ENCODE measurements at places on chromosomes 2 and 18. TPM values are rescaled to one million over a fixed set of nuclear protein-coding genes. Genes with fewer than 3 reads are reported as not detected.

LCT gene
- not detected for total RNA-seq

DNA sequence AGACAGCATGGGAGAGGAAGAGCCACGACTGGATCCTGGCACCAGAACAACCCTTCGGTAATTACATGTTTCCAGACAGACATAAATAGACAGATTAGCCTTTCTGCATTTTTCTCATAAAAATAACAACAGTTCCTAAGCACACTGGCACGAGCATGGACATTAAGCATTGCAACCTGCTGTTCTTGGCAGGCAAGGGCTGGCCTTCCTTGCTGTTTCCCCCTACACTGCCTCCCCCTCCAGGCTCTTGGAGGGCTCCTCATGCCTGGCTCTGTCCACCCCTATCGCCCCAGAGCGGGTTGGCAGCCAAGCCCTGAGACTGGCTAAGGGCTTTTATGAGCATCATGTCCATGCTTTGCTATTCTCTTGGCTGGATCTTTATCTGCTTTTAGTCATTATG, 89.6 kb downstream of the TTC32 start:
- DNase-seq, result no peak

DNA sequence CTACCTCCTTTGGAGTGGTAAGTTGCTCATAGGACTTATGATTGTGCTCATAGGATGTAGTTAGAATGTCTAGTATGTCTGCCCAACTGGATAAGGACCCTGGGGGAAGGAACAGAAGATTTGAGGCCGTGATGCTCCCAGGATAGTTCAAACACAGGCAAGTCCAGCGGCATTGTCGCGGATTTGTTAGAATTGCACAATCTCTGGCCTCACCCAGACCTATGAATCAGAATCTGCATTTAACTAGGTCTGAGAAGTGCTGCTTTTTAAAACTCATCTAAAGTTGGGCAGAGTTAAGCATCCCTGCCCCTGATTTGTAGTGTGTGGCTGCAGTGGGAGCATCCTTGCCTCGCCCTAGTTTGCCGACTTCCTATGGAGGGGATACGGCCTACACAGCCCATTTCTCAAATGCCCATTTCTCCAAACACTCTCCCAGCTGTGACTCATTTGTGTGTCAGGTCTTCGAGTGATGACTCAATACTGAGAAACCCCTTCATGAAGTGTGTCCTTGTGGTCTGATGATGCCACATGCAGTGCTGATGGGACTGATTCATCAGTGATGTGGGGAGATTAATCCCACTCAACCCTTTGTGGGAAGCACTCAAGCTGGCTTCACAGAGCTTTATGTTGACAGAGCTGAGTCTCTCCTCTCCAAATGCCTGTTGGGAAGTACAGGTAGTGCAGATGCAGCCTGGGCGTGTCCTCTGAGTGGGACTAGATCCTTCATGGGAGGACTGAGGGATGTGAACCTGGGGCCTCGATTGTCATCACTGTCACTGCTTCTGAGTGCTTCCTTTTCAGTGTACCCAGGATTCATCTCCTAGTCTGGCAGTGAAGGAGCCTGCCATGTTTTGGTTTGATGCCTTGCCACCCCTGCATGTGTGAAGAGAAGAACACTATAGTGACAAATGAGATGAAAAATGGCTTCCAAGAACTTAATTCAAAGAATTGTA, 18.7 kb downstream of the SMIM21 start:
- no peak for DNase-seq

DNA sequence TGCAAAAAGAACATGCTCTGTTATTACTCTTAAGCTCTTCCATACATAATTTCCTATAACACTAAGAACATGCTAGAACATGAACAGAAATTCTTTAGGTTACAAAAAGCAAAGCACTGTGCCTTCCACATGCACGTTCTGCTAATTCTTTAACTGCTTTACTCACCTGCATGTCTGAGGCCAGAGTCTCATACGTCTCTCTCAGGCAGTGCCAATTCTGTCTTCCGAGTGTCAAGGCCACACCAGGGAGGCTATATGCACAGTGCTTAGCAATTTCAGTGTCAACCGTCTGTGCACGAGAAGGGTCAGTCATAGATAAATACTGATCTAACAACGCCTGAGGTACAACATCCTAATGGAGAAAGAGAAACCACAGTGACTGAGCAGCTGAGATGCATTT, 55.1 kb downstream of the PPP4R1 start:
- DNase-seq, result no peak
